ENCODE measurements at places on chromosomes 2 and 18.
A peak's percentile ranks its signal among the peaks of the same experiment; 100 is the strongest.

- DNase-seq = peak; percentile 85
Observed at GRCh38 chr2:12045864-12046291, 299.4 kb downstream of the LPIN1 start.

DNA sequence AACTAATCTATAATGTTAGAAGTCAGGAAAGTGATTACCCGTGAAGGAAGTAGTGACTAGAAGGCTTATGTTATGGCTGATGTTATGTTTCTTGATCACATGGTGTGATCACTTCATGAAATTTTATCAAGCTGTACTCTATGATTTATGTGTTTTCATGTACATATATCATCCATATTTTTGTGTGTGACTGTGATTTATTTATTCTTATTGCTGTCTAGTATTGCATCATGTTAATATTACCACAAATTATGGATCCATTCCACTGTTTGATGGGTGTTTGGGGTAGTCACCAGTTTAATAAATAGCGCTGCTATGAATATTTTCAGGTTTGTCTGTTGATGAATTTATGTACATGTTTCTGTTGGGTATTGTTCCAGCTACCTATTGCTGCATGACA is 59.4 kb downstream of the SH2D6 start:
- DNase-seq = no peak

DNA sequence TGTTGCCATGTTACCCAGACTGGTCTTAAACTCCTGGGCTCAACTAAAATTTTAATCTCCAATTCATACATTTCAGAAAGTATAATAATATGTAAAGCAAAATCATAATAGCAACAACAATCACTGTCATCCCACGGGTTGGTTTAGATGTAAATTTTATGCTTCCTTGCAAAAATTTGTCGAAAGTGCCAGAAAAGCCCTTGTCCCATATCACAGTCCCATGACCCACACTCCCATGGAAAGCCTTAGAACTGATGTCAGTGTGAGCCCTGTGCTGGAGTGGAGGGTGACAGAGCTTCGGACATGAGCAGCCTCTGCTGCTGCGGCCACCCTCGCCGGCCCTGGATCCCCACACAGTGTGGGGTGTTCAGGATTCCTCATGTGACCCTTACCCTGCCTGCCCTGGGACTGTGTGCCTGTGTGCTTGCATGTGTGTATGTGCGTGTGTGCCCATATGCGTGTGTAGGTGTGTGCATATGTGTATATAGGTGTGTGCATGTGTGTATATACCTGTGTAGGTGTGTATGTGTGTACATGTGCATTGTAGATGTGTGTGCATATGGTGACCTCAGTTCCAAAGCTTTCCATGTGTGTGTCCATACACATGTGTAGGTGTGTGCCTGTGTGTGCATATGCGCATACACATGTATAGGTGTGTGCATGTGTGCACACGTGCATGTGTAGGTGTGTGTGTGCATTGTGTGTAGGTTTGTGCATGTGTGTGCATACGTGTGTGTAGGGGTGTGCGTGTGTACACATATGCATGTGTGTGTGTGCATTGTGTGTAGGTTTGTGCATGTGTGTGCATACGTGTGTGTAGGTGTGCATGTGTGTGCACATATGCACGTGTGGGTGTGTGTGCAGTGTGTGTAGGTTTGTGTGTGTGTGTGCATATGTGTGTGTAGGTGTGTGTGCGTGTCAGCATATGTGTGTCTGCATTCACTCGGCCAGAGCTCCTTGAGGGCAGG is 65.1 kb downstream of the HPCAL1 start:
- DNase-seq = no peak

DNA sequence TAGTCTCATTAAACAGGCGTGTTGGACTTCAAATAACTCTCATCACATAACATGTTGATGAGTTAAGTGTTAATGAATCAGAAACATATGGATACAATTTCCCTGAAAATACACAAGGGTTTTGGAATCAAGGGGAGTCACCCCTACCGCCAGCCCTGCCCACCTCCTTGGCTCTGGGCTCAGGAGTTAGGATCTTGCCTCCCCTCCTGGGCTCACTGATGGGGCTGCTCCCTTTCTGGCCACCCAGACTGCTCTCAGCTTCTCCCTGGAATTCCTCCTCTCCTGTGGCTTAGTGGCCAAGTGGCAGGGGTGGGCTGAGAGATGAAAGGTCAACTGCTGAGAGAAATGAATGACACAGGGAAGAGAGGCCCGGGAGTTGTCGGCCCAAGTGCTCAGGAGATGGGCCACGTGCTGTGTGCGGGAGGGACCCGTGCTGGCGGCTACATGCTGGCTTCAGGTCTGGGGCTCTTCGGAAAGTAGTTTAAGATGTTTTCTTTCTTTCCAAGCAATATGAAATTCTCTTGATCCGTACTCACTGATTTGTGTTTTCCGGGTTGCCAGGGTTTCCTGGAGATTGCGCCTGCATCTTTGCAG is 55.8 kb upstream of the TNP1 start:
- DNase-seq = no peak

- no peak for DNase-seq
Observed at GRCh38 chr2:71530211-71530610, 76.8 kb downstream of the DYSF start.

GRCh38 chr2:149926149-149926548 is 338.6 kb upstream of the MMADHC start:
- DNase-seq = no peak

GRCh38 chr18:79624356-79625170 is 55.0 kb upstream of the CTDP1 start:
- peak; percentile 13 for DNase-seq

DNA sequence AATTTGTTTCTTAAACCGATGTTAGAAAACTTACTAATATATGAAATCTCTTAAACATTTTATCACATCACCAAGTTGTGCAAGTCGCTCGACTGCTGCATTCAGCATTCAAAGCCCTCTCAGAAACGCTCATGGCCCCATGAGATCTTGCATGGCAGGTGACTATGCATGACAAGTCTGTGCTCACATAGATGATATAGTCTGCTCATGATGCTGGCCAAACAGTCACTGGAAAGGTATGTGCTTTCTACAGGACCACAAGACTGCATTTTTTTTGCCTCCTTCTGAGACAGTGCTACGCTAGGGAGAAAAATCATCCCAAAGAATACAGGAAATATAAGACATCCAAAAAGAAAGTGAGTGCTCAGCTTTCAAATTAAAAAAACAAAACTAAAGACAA is 98.3 kb upstream of the ZBTB14 start:
- no peak for DNase-seq

DNA sequence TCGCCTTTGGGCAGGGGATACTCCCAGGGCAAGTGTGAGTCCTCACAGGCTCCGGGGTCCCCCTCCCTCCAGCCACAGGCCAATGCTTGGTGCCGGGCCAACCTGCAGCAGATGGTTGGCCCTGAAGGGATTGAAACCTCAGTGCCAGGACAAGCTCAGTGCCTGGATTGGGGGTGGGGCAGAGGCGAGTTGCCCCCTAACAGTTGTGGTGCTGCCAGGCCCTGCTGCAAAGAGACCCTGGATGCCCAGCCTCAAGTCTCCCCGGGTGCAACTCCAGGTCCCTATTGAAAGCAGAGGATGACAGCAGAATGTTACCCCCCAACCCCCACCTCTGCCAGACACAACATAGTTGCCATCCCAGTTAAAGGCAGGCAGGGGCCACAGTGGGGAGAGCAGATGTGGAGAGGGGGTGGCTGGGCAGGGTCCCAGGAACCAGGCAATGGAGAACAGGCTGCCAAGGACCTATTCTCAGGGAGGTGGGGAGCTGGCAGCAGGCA is 9.5 kb upstream of the RNF103 start:
- DNase-seq = no peak

- no peak for DNase-seq
Observed at GRCh38 chr2:111154758-111155157, 34.0 kb downstream of the BCL2L11 start.
